Stimulated activated CD4-positive, alpha-beta T cell treated with anti-CD3 and anti-CD28 coated beads, TNF-alpha, amount 100 ng/mL, for 48 hours (primary cell): ENCODE measurements at places on chromosomes 4 and X.

DNA sequence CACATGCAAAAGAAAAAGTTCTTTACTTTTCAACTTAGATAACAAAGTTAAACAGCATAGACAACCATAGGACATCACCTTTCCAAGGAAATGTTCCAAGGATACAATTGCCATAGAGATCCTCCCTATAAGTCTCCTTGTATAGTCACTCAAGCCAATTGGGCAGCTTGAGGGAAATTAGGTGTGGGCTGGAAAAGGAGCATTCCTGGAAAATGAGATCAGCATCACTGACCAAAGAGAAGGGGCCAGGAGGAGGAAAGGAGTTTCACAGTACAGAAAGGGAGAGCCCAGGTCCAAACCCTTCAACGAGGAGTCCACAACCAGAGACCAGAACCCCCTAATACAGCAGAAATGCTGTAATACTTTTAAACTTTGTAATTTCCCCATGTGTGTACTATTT lies 91.5 kb upstream of the PPARGC1A start:
- DNase-seq = no peak

- DNase-seq = no peak
Observed at GRCh38 chr4:165519591-165519990, 140.8 kb downstream of the CPE start.

DNA sequence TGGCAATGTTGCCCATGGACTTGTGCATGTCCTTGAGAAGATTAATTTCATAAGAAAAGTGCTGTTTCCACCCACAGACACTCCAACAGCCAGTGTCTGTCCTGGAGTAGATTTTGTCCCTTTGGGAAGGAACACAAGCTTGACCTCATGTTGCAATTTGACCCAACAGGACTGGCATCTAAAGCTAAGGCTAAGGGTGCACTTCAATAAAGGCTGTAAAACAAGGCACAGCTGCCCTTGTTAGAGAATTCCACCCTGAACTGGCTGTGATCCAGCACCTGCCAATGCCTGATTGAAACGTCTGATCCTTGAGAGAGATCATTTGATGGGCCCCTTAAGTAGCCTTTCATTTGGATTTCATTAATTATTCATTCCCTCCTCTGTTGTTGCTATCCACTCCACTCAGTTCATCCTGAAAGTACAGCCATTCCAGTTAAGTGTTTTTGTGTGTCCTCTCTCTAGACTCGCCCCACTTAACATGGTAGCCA lies 56.2 kb downstream of the CD99L2 start:
- no peak for DNase-seq

DNA sequence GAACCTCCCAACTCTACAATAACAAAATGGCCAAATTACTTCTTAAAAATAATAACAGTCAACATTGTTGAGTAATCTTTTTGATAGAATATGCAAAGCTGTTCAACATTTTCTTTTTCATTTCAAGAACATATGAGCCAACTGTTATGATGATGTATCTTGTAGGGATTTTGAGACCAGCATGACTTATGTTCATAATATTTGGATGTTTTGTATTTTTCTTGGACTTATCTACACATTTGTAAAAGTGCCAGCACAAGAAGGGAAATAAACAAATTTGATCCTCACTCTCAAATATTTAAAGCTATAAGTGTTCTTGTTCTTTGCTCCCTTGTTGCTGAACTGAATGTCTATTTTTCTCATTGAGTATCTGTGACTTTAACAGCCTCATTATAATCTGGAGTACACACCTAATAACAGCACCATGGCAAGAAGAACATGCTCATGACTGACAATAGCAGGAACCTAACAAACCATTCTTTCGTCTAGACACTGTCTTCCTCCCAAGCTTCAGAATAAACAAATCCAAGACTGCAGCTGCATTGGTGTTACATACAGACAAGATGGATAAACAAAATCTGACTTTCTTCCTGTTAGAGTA lies 1049.7 kb downstream of the FAT4 start:
- DNase-seq = no peak

GRCh38 chr4:40607221-40607620 lies 22.4 kb downstream of the RBM47 start:
- no peak for DNase-seq

- DNase-seq = no peak
Observed at GRCh38 chrX:66635360-66635759, 3.5 kb downstream of the EDA2R start.

- DNase-seq = no peak
Observed at GRCh38 chr4:2937146-2937857, 25.9 kb downstream of the NOP14 start.

- no peak for DNase-seq
Observed at GRCh38 chr4:2731907-2732317, 24.2 kb downstream of the TNIP2 start.
